ENCODE measurements at places on chromosomes 1 and 21.

- no peak for DNase-seq
These were observed 116.9 kb downstream of the RGS7 start for GRCh38 chr1:241240069-241240468.

DNA sequence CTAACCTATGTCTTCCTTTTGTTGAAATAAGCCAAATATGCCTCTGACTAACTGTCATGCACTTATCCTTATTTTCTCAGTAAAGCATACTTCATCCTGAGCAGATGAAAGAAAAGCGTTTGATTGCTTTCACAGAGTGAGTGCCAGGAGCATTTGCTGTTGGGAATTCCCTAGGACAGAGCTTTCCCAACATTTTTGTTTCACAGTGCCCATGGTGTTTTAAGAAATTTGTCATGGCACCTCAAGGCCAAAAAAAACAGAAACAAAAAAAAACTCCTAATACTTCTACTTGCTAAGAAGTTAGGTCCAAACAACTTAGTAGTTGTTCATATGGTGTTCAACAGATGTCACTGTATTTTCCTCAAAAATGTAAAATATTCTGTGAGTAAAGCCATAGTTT is 120.8 kb upstream of the BMP8A start:
- DNase-seq, result no peak

DNA sequence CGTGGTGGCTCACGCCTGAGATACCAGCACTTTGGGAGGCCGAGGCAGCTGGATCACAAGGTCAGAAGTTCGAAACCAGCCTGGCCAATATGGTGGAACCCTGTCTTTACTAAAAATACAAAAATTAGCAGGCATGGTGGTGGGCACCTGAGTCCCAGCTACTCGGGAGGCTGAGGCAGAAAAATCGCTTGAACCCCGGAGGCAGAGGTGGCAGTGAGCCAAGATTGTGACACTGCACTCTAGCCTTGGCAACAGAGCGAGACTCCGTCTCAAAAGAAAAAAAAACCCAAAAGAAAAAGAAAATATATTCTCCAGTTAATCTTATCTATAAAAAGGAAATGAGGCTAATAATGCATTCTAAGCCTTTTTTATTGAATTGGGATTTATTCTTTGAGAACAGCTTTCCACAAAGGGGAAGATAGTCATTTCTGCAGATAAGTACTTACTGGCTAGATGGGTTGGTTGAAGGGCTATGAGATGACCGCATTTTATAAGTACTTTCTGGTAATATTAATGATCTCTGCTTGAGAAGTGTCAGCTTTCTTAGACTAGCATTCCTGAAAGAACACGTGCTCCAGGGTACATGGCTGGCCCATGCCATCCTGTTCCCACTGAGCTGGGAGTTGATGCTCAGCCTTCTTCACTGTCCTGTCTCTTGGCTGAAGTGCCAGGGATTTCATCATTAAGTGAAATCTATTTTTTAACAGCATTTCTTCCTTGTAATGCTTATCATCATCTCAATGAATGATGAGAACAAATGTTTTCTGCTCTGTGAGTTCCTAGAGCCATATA is 57.9 kb downstream of the SASS6 start:
- DNase-seq, result no peak

GRCh38 chr1:163824006-163824405 is 502.3 kb downstream of the NUF2 start:
- no peak for DNase-seq

GRCh38 chr1:26283279-26283853 is 3.5 kb downstream of the SH3BGRL3 start:
- DNase-seq, result no peak

DNA sequence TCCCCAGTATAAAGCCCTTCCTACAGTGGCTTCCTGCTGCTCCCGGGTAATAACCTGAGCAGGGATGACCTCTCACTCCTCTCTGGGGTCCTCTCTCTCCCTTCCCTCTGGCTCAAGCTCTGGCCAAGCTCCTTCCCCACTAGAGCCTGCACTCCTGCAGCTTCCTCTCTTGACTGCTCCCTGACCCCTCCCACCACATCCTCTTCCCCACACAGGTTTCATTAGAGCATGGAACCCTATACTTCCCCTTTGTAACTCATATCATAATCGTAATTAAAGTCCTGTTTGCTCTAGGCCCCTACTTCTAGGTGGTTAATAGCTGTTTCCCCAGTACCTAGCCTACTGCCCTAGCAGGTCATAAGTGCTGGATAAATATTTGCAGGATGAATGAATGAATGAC is 146.2 kb downstream of the C1orf21 start:
- DNase-seq, result no peak

GRCh38 chr1:9859281-9860014 is 35.7 kb upstream of the CLSTN1 start:
- DNase-seq, result no peak

GRCh38 chr21:26845066-26845758 is at the start of gene ADAMTS1:
ADAMTS1 (minus strand) TSS chr21:26845409; CDS start chr21:26844954, 455 bp downstream.
- DNase-seq, result no peak

DNA sequence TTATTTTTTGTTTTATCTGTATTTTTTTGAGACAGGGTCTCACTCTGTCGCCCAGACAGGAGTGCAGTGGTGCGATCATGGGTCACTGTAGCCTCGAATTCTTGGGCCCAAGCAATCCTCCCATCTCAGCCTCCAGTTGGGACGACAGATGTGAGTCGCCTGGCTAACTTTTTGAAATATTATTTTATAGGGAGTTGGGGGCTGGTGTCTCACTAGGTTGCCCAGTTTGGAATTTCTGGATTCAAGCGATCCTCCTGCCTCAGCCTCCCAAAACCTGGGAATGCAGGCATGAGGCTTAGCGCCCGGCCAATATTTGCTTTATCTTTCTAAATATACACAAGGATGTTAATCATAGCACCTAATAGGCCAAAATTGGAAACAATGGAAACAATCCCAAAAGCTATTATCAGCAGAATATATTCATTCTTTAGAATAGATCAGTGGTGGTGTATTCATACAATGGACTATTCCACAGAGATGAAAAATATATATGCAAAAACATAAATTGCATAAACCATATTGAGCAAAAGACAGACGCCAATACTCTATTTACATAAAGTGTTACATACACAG is 55.9 kb downstream of the DAP3 start:
- no peak for DNase-seq

DNA sequence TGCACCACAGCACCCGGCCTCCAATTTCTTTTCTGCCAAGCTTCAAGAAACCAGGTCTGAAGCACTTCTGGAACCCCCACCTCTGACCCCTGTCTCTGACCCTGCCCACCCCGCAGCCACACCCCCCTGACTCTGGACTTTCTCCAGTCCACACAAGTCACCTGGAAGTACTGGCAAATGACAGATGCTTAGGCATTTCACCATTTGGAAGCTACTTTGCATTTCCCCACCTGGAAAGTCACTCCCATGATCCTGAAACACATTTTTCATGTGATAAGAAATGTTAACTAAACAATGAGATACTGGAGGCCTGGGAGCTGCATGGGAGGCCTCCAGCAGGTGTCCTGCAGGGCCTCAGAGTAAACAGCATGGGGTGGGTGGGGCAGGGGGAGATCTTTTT is 45.7 kb downstream of the NTPCR start:
- no peak for DNase-seq

- DNase-seq, result no peak
These were observed 128.9 kb downstream of the ASTN1 start for GRCh38 chr1:177035586-177035985.

GRCh38 chr1:201499191-201499590 is 7.7 kb downstream of the CSRP1 start:
- no peak for DNase-seq

GRCh38 chr1:37100310-37100709 is 66.0 kb upstream of the GRIK3 start:
- DNase-seq, result no peak

GRCh38 chr1:222950892-222951291 is 136.1 kb downstream of the DISP1 start:
- DNase-seq, result no peak

- DNase-seq, result no peak
These were observed 89.1 kb downstream of the BCAR3 start for GRCh38 chr1:93592551-93592949.

GRCh38 chr21:28240586-28240985 is 752.1 kb downstream of the LTN1 start:
- no peak for DNase-seq

DNA sequence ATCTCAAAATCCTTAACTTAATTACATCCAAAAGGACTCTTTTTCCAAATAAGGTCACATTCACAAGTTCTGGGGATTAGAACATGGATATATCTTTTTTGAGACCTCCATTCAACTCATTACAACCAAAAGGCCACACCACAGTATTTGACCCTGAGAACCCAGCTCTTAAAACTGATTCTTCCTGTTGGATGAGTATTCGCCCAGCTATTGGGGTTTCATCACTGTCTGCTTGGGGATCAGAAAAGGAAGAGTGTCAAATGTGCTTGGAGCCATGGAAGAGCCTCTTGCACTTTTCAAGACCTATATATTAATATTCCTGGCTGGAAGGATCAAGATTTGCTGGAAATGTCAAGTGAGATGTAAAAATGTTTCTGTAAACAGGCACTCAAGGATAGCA is 5.4 kb upstream of the TINAGL1 start:
- no peak for DNase-seq

DNA sequence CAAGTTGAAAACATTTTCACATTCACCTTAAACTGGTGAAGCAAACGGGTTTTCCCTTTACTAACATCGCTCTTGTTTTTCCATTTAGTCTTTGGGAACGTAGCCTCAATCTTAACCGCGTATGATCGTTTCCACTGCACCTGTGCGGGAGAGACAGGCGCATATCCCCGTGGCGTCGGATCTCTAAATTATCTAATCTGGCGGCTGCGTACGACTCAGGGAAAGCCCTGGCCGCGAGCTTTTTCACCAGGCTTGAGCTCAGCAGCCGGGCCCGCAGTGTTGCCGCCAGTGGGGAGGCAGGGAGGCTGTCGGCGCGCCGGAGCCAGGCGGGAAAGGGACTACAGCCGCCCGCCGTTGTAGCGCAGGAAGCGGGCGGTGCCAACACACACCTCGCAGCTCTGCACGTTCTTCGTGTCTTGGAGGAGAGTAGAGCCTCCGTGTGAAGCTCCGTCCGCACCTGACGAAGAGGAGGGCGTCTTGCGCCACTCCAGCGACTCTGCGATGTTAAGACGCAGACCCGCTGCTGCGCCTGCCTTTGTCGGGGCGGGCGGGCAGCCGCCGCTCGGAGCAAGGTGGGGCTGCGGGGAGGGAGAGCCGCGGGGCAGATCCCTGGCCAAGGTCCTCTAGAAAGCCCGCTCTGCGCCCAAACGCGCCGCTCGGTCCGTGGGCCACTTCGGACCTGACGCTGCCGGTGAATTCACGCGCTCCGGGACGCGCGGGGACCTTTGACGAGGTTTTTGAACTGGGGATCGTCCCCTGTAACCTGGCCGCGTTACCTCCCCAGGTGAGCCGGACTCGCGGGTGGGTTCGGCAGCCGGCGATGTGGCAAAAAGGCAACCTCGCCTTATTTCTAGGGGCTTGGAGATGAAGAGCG is 18.5 kb upstream of the TBX15 start:
- DNase-seq, result no peak

- no peak for DNase-seq
These were observed 88.9 kb upstream of the HAO2 start for GRCh38 chr1:119279456-119280381.

- DNase-seq, result no peak
These were observed 67.1 kb upstream of the GUCA2B start for GRCh38 chr1:42086146-42086545.

GRCh38 chr1:224482619-224483018 is 48.0 kb upstream of the WDR26 start:
- no peak for DNase-seq

GRCh38 chr1:41670217-41670957 is 185.9 kb upstream of the EDN2 start:
- DNase-seq, result no peak

DNA sequence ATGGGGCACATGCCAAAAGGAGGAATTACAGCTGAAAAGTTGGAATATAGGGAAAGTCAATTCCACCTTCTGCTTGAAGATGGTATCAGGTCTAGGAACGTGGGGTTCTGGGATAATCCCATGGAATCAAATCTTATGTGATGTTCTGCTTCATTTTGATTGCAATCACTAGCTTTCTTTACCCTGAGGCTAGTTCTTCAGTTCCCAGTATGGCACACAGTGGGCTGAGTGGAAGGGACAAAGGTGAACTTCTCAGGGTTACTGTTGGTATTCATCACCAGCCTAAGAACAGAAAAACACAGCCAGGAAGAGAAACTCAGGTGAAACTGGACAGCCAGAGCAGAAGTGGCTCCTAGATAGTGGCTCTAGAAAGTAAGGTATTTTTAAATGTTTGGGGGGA is 117.8 kb downstream of the TNFSF18 start:
- DNase-seq, result no peak

DNA sequence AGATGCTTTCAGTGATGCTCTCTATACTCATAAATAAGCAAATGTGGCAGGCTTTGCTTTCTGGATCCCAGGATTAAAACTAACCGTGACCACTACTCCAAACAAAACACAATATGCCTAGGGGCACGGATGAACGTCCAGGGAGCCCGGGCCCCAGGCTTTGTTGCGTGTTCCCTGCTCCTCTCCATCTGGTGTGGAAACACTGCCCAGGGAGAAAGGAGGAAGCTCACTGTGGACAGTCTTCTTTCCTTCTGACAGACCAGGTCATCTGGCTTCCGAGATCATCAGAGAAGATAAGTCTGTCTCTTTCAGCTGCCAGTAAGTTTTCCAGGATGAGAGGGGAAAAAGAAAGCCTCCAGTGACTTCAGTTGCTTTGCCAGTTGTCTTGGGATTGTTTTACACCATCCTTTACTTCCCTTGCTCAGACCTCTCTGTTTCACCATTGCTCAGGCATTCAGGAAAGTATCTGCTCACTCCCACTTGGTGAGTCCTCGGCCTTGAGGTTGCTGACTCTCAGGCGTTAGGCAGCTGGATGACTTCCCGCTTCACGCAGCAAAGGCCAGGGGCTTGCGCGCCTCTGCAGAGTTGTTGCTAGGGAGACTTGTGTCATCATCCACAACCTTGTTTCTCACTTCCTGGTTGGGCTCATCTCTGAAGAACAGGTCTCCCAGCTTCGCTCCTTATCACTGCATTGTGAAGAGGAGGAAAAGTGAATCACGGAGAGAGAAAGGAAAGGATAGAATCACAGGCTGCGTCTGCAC is 20.6 kb upstream of the PGD start:
- no peak for DNase-seq

- no peak for DNase-seq
These were observed 16.7 kb downstream of the COL8A2 start for GRCh38 chr1:36108314-36108713.

GRCh38 chr1:87330057-87330884 is 1.6 kb downstream of the LMO4 start:
- no peak for DNase-seq

GRCh38 chr21:14078746-14079375 is 131.9 kb downstream of the LIPI start:
- no peak for DNase-seq

- DNase-seq, result no peak
These were observed 156.2 kb upstream of the KCNJ6 start for GRCh38 chr21:38072489-38072888.
